ENCODE measurements at places on chromosomes 2 and 18.

GRCh38 chr18:63157293-63158011 is 162.1 kb downstream of the BCL2 start:
- DNase-seq, result no peak

DNA sequence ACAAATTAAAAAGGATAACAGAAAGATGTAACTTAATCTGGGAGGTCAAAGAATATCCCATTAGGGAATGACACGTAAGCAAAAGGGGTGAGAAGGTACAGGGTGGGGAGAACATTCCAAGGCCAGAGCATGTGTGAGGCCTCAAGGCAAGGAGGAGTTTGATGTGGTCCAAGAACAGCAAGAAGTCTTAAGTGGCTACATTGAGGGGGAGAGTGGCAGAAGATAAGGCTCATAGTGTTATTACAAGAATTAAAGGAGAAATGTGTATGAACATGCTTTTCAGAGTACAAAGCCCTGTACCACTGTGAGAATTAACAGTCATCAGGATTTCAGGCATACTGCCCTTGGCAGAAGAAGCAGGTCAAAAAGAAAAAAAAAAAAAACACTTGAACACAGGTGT is 174.4 kb upstream of the ERBB4 start:
- no peak for DNase-seq

DNA sequence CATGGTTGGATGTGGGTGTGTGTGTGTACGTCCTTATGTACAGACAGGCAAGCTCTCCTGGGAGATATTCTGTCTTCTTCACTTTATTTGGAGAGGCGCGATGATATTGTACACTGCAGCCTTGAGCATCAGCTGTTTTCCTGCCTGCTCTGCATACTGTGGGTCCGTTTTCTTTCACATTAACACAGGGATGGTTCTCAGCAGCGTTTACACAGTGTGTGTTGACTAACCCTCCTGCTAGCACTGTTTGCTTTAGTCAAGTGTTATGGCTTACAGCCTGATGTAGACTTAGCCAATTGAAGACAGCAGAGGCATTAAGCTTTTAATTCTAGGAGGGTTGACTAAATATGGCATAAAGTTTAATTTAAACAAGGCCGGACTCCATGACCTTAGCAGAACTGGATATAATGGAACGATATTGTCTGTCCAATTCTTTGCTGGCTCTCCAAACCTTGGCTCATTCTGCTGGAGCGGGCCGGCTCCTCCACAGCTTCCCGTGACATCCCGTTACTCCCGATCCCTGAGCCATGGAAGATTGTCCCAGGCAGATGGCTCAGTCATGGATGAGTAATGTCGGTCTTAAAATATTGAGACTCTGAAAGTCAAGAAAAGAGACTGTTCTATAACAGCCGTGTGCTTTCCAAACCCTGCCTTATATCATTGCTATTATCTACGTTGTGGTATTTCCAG is 134.7 kb downstream of the TPGS2 start:
- no peak for DNase-seq

- no peak for DNase-seq
Observed at GRCh38 chr2:240797500-240797895, 22.5 kb downstream of the KIF1A start.

DNA sequence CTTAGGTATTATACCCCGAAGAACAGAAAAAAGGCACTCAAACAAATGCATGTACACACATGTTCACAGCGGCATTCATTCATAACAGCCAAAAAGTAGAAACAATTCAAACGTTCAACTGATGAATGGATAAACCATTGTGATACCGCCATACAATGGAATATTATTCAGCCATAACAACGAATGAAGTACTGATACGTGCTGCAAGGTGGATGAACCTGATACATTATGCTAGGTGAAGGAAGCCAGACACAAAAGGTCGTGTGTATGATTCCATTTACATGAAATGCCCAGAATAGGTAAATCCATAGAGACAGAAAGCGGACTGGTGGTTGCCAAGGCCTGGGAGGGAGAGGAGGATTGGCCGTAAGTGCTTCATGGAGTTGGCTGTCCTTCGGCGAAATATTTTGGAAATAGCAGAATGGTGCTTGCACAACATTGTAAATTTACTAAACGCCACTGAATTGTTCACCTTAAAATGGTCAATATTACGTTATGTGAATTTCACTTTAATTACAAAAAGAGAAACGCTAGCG is 750 bp upstream of the RMP24 start:
- DNase-seq, result no peak

DNA sequence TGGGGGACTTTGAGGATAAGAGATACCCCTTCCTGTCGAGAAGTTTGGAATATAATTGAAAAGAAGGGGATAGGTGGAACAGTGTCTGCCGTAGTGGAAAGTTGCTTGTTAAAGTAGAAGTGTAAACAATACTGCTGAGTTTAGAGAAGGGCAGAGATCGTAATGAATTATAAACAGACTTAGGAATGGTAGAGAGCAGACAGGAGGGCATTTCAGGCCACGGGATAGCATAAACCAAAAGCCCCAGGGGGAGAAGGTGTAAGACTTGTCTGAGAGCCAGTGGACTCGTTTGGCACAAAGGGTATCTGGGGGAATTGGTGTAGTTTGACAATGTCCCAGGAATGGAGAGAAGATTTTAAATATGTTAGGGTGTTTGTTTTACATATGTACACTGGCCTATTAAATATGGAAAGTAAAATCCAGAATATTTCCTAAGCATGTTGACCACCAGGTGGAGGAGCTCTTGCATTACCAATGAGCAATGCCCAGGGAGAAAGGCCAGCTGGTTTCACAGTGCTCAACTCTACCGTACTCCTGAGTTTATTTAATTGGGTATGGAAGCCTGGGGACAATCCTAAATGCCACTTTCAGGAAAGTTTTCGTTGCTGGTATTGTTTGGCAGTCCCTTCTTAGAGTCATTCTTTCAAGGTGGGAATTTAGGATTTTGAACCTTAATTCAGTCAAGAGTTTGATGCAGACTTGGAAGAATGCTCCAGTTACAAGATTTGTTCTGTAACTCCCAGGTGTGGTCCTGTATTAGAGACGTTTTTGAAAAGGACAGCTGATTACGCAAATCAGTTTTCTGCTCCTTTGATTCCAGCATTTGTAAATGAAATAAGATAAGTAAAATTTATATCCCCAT is 7.5 kb downstream of the COPS8 start:
- DNase-seq, result no peak

GRCh38 chr18:23540867-23541266 is 37.6 kb downstream of the RMC1 start:
- DNase-seq, result no peak

DNA sequence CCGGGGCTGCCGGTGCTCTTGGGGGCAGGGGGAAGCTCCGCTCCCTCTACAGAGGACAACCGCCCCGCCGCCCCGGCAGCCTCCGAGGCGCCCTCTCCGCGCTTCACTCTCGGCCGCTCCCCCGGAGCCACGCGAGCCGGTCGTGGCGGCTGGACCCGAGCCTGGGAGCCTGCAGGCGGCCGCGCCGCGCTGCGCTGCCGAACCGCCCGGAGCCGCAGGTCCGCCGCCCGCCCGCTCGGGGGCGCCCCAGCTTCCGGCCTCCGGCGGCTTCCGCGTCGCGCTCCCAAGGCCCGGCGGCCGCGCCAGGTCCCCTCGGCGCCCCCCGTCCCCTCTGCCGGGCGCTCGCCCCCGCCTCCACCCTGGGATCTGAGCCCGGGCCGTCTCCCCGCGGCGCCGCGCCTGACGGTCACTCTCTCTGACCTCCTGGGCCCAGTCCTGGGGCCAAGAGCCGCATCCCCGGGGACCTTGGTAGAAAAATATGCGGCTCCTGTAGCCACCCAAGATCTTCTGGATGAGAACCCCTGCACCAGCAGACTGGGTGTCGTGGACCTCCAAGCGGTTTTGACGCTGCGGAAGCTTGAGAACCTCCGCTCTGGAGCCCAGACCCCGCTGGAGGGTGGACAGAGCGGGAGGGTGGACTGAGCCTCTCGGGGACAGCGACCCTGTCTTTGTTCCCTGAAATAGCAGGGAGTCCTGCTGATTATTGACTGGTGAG is 44.3 kb downstream of the SERTAD2 start:
- DNase-seq, result peak; percentile 36

DNA sequence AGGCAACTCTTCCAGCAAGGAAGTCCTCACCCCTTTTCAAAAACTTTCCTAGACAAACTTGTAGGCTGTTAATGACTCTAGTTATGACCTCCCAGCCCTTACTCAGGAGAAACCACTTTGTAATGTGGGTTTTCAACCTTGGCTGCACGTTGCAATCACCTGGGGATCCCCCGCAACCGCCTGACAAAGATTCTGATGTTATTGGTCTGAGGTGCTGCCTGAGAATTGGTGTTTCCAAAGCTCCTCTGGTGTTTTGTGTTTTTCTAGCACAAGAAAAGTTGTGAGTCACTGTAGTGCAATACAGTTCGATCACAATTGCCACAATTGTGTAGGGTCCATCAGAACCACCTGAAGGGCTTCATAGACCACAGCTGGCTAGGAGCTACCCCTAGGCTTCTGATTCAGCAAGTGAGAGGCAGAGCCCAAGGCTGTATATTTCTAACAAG is 121.6 kb downstream of the SP100 start:
- DNase-seq, result no peak

Data from stimulated activated CD8-positive, alpha-beta memory T cell treated with anti-CD3 and anti-CD28 coated beads, Interleukin-7, amount 100 ng/mL, for 1 hour (primary cell).